ENCODE measurements at places on chromosomes 7 and 10.

DNA sequence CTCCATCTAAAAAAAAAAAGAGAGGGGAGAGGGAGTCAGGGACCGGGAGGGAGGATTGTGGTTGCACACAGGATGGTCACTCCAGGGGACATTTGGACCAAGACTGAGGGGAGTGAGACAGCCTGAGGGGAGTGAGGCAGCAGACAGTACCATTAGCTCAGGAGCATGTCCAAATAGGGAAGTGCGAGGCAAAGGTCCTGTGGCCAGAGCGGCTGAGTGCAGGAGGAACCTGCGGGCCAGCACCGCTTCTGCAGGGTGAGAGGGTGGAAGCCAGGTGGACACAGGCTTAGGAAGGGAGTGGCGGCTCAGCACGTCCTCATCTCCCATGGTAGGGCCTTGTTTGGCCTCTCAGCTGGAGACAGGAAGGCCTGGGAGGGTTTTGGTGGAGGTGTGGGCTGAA lies 48.9 kb upstream of the PFKFB3 start:
- no peak for DNase-seq

DNA sequence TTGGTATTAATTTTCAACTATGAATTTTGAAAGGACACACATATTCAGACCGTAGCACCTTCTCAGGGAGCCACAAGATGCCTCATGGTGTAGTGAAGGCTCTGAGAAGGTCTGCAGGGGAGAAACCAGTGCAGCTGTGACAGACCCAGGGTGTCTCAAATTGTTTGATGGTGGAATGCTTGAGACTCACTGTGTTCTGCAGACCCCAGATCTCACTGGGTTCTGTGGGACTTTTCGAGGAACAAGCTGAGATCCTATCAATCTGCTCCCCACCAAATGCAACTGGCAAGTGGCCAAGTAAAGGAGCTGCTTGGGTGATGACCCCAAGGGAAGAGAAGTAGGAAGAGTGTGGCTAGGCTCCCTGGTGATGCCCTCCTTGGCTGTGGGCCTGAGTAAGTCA lies 130.5 kb upstream of the UNC5B start:
- DNase-seq = no peak

DNA sequence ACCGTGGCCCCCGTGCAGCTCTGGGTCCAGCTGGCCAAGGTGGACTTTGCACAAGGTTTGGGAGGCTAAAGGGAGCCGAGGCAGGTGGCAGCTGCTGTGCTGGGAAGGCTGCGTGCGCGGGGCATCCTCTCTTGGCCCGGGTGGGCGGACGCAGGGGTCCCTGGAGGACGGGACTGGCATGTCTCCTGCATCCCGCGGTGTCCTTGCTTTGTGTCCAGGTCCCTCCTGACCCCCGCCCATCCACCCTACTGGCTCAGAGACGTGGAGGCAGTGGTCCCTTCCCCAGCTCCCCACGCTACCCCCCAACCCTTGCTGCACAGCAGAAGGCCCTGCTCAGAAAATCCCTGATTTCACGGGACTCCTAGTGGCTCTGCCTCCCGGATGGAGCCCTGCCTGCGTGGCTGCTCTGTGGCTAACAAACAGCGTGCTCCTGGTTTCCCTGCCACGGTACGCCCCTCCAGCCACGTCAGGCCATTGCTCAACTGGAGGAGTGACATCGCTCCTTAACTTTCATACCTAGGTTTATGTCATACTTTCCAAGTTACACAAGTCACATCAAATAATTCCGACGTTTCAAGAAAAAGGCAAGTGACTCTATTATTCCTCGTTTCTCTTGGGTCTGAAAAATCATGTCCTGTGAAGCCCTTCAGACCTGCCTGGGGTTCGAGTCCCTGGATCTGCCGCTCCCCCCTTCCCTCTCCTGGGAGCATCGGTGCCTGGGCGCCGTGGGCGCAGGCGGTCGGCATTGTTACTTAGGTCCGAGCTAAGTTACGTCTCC lies 421.9 kb downstream of the DNAJB6 start:
- no peak for DNase-seq

DNA sequence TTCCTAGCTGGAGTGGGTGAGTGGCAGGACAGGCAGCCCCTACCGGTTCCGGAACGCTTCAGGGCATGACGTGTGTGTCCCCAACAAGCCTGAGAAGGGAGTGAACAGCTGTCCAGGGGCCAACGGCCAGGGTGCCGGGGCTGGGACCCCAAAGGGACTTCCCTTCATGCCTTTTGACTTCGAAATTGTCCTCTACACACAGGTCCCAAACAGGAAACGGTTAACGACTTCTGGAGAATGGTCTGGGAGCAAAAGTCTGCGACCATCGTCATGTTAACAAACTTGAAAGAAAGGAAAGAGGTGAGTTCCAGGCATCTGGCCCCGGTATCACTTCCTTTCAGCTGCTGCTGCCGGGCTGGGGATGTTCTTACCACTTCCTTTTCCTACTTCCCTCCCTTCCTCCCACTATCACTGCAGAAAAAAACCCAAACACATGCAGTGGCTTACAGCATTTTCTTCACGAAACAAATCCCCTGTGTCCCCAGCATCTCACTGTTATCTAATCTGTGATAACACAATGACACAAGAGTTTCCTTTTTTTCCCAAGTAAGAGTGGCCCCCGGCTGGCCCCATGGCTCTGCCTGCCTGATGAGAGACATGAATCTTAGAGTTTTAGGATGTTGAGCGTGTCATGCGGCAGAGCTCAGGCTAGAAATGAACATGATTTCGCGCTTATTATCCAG lies 63.2 kb downstream of the MKI67 start:
- DNase-seq = no peak

DNA sequence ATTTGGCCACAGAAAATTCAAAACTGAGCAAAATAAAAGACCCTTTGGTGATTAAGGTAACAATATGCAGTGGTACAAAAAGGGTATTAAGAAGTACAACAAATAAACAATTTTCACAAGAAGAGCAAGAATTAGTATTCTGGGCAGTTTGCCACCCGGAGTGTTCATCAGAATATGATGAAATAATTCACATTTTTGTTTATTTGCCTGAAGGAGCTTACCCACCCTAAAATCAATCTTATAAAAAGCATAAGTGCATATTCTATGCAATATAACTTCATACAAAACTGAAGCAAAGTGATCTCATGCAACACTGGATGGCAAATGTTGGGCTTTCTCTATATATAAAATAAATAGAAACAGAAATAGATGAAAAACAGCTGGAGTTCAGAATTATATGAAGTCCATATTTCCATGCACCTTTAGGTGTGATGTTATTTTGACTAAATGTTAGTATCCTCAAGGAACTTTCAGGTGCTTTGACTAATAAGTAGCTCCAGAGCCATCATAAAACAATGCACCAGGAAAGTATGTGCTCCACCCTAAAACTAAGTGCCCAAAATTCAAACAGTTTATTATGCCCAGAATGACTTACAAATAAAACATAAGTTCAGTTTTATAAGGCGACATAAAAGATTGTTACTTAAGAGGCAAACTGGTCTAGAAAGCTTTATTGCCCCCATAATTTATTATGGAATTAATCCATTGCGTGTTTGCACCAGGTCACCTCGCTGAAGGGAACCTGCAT lies 474.3 kb downstream of the SEMA3D start:
- DNase-seq = no peak

DNA sequence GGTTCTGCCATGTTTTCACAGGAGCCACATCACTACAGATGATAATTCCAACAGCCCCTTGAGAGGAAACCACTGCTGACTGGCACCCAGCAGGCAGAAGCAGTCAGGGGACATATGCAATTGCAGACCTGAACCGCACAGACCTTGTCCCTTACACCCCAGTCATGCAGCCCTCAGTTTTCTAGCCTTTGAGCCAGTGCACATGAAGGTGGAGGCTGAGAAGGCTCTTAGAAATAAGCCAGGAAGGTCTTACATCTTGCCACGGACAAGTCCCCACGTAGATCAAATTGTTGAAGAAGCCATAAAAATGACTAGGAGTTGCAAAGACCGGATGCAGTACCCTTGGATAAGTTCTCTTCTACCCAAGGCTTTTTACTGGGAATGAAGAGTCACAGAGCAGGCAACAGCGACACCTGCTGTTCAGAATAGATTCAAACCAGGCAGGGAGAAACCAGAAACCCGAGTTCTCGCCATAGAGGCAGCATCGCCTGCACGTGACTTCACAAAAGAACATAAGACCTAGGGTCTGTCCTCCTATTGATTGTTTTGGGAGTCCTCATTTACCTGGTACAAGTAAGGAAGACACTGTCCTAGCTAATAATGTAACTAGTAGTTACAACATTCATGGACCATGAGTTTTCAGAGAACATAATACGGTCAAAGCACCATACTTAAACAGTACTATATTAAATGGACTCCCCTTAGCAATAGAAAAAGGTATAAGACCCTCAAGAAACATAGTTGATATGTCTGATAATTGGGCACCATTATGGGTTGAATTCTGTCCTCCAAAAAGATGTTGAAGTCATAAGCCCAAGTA lies 11.1 kb downstream of the STEAP1B start:
- DNase-seq = peak; percentile 85

GRCh38 chr10:124240839-124241291 lies 147.5 kb upstream of the CHST15 start:
- DNase-seq = no peak

DNA sequence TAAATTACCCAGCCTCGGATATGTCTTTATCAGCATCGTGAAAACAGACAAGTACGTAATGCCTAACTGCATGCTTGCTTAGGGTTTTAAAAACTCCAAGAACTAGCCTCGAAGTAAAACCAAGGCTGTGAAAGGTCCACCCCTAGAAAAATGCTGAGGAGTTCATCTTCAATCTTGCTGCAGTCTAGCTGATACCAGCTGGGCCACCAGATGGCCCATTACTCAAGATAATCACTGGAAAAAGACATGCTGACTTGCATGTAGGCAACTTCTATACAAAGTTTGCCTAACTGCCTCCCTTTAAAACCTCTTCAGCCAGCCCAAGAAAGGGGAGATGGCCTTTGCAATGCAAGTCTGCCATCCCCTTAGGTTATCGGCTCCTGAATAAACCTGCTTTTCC lies 614.1 kb downstream of the GALNT17 start:
- DNase-seq = no peak

DNA sequence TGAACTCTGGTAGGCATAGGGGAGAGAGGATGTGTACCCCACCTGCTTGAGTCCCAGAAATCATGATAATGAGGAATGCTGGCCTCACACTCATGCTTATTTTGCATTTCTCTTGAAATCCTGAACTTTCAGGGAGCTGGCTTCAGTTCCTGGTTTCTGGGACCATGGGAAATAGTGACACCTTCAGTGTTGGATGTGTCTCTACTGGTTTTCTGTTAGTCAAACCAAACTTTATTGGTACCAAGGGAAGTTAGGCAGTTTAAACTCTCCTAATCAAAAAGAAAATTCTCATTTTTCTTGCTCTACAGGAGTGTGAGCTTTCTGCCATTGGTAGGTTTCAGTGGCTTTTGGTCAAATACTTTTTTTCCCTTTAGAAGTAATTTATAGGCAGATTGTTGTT lies 11.8 kb upstream of the PCGF5 start:
- no peak for DNase-seq

DNA sequence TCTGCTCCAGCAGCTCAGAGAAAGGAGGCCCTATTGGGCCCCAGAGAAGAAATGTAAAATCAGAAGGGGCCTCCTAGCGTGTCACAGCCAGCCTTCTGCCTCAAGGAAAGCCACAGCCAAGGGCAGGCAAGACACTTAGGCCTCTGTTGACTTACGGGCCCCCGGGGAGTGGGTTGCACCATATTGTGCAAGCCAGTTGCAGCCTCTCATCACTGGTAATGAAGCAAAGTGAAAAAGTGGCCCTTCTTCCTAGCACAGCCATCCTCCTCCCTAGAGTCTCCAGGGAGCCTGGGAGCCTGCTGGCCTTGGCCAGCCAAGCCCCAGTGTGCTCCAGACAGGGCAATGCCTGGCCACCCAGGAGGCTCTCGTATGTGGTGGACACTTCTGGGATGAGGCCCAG lies 56.2 kb upstream of the GDF10 start:
- no peak for DNase-seq

- DNase-seq = peak; percentile 73
Observed at GRCh38 chr7:110534241-110534931, 556.5 kb upstream of the LRRN3 start.

DNA sequence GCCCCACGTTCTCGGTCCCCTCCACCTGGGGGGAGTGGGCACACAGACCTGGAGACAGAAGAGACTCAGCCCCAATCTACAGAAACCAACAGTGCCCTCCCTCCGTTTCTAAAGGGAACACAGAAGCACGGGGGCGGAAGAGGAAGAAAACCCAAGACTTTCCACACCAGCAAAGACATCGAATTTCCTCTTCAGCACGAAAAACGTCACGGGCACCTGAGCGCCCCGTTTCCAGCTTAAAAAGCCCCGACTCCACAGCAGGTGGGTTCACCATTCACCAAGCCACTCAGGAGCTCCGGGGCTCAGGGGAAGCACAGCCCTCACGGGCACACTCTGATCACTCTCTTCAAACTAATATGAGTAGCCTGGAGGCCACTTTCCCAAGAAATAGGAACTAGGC lies 19.6 kb downstream of the NUDT1 start:
- no peak for DNase-seq

DNA sequence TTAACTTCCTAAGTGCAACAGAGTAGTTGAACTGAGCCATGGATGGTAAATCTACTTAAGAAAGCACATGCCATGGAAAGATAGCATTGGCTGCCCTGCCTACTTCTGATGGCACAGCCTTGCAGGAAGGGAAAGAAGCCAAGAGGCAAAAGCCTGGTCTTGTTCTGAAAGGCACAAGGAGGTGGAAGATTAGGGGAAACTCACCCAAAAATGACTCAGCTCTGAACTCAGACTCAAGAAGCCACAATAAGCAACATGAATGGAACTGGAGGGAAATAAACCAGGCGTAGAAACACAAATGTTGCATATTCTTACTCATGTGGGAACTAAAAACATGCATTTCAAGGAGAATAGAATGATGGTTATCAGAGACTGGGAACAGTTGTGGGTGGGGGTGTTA lies 20.8 kb upstream of the ALOX5 start:
- no peak for DNase-seq

- peak; percentile 57 for DNase-seq
Observed at GRCh38 chr10:62048919-62049623, 147.6 kb downstream of the ARID5B start.

DNA sequence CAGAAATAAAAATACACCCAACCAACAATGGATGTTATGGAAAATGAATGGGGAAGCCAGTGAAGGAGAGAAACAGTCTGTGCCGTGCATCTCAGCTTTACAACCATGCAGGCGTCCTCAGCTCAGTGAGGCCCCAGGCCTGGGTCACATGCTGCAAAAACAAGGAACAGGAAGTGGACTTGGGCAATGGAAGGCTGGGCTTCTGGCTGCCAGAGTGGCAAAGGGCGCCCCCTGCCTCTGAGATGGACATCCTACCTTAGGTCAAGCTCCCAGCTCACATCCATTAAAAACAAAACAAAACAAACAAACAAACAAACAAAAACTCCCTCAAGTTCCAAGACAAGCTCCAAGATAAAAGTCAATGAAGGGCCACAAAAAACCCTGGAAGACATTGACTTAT lies 54.7 kb upstream of the AFAP1L2 start:
- DNase-seq = no peak

- no peak for DNase-seq
Observed at GRCh38 chr10:2886662-2887061, 180.7 kb upstream of the PFKP start.

GRCh38 chr10:48937796-48938195 lies 1.8 kb downstream of the LRRC18 start:
- DNase-seq = no peak

All from NCI-H748 treated with DMSO at 0.1 percent for 48 hours (cell line).